ENCODE measurements at places on chromosomes 7 and 10. TPM values are rescaled to one million over a fixed set of nuclear protein-coding genes. Genes with fewer than 3 reads are reported as not detected.

- DNase-seq = no peak
Observed at GRCh38 chr10:9111976-9112375, 1057.5 kb downstream of the GATA3 start.

- DNase-seq = no peak
Observed at GRCh38 chr10:6398399-6398798, 181.7 kb downstream of the PRKCQ start.

GRCh38 chr7:106386958-106387357, 102.2 kb upstream of the NAMPT start:
- no peak for DNase-seq

DNA sequence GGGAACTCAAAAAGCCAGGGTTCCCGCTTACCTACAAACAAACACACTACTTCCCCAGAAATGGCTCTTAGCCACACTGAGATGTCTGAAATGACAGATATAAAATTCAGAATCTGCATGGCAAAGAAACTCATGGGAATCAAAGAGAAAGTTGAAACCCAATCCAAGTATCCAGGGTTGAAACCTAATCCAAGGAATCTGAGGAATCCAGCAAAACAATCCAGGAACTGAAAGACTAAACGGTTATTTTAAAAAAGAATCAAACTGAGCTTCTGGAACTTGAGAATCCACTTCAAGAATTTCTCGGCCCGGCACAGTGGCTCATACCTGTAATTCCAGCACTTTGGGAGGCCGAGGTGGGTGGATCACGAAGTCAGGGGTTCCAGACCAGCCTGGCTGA, 568.8 kb downstream of the POM121L12 start:
- no peak for DNase-seq

GRCh38 chr7:2480070-2480408, 3.8 kb upstream of the GRIFIN start:
- DNase-seq = no peak

GRCh38 chr10:131081376-131081775, 230.1 kb downstream of the TCERG1L start:
- no peak for DNase-seq

The C10orf67 gene
- total RNA-seq = not detected

The ADRB1 gene
- 1.4 TPM for total RNA-seq
